ENCODE measurements at places on chromosomes 7 and 10. TPM values are rescaled to one million over a fixed set of nuclear protein-coding genes. Genes with fewer than 3 reads are reported as not detected.

DNA sequence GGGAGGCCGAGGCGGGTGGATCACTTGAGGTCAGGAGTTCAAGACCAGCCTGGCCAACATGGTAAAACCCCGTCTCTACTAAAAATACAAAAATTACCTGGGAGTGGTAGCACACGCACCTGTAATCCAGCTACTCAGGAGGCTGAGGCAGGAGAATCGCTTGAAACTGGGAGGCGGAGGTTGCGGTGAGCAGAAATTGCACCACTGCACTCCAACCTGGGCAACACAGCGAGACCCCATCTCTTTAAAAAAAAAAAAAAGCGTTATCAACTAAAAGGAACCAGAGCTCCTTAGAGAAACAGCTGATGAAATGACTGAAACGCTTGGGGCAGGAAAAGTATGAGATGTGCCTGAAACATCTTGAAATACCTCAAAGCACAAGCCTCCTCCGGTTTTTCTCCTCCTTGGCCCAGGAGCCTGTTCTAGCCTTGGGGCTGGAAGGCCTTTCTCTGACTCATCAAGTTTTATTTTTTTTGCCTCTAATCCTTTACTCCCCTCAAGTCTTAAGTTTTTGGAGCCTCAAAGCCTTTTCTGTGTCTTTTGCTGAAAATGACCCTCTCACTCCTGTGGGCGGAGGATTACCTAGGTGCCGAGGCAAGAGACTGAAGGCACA is 2.6 kb upstream of the METTL27 start:
- DNase-seq = no peak

- no peak for DNase-seq
Measured at GRCh38 chr7:26186364-26187311, 13.9 kb downstream of the HNRNPA2B1 start.

- DNase-seq = no peak
Measured at GRCh38 chr7:50396856-50397255, 53.3 kb downstream of the FIGNL1 start.

DNA sequence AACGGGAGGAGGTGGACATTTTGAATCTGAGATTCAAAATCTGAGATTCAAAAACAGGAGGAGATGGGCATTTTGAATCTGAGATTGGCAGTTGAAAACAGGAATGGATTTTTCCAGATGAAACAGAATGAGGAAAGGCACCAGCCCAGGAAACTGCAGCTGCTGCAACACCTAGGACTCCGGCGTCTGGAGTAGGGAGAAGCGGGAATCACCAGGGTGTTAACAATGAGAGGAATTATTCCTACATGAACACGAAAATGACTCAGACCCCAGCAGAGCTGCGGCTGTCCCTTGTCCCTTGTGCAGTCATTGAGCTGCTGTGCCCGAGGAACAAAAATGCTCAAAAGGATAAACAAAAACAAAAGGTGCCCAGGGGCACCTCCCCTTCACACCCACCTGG is 59.9 kb upstream of the KAT6B start:
- no peak for DNase-seq

The SPDYE9 gene
- 3.7 TPM for total RNA-seq

The AOAH gene
- 0.83 TPM for total RNA-seq

The TMEM106B gene
- 46.0 TPM for total RNA-seq

The LIMK1 gene
- 28.8 TPM for total RNA-seq

Measured in ovary (tissue), 10 donors.